Myocyte (in vitro differentiated cells): ENCODE measurements at places on chromosomes 12 and 14. TPM values are rescaled to one million over a fixed set of nuclear protein-coding genes. Genes with fewer than 3 reads are reported as not detected.

The NKX2-1 gene
- not detected in 2 replicates for total RNA-seq

The SPIC gene
- not detected in 2 replicates for total RNA-seq

The SSTR1 gene
- 0.32 and 0.68 TPM in 2 replicates for total RNA-seq

The AMN gene
- total RNA-seq: 0.59 and 0.68 TPM in 2 replicates

The KRT7 gene
- 3.1 and 6.6 TPM in 2 replicates for total RNA-seq

The MYO1A gene
- total RNA-seq: not detected in 2 replicates

The FAM90A1 gene
- not detected in 2 replicates for total RNA-seq

The ACRBP gene
- 0.16 TPM in 2 replicates for total RNA-seq

The FITM1 gene
- total RNA-seq: 144 and 180 TPM in 2 replicates

The BATF gene
- not detected in 2 replicates for total RNA-seq

The FAM177A1 gene
- 63.8 and 78.6 TPM in 2 replicates for total RNA-seq

The TPH2 gene
- total RNA-seq: not detected in 2 replicates

The DDX24 gene
- 156 and 161 TPM in 2 replicates for total RNA-seq

The PITPNM2 gene
- 2.4 and 7.2 TPM in 2 replicates for total RNA-seq

The LRIG3 gene
- 14.4 and 19.1 TPM in 2 replicates for total RNA-seq

The MMP19 gene
- total RNA-seq: 8.6 and 8.8 TPM in 2 replicates

The RBP5 gene
- total RNA-seq: not detected in 2 replicates

The CDCA3 gene
- 1.9 and 3.5 TPM in 2 replicates for total RNA-seq

The FOXN4 gene
- total RNA-seq: not detected in 2 replicates
